Transverse colon (tissue), 4 donors: ENCODE measurements at places on chromosomes 4 and X.
A peak's percentile ranks its signal among the peaks of the same experiment; 100 is the strongest.

DNA sequence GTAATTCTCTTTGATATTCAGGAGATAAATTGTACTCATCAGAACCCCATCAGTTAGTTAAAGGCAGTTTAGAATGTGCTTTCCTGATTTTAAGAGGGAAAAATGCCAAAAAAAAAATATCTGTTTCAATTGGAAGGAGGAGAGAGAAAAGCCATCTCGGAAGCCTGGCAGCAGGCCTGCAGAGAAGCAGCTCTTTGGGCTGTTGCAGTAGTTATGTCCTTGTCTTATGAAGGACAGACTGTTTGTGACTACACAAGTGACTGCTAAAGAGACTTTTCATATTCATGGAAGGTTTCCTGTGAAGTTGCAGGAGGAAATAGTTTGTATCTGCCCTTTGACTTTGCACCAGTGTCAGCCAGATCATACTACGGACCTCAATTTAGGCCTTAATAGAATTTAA is 88.8 kb downstream of the DCLK2 start:
- DNase-seq, result no peak

- no peak for DNase-seq
Measured at GRCh38 chrX:22392133-22392948, 119.6 kb downstream of the CBLL2 start.

DNA sequence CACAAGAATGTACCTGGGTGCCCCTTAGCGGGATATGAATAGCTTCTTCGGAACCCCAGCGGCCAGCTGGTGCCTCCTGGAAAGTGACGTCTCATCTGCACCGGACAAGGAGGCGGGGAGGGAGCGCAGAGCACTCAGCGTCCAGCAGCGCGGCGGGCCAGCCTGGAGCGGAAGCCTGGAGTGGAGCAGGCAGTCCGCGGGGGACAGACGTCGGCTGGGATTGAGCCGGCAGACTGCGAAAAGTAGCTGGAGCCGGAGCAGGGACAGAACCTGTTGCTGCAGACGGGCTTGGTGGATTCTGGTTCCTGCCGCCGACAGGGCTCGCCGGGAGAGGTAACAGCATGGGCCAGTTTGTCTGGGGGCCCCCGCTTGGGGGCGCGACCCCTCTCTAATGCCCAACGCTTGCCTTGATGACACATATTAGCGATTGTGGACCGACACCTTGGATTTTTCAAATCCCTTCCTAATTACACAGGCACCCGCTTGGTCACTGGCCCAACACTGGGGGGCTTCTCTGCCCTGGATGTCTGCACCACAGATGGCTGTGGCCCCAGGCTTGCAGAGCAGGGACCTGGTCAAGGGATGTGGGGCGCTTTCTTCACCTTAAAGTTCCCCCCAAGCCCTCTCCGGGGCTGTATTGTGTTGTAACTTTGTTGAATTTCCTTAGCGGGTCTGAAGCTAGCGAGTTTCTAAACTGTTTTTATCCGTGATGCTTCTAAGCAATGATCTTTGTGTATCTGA is at the start of gene NPFFR2:
Gene NPFFR2 (plus strand): TSS at position 133 of the 741 bp plus-strand sequence. CDS start 96,592 bp downstream, outside the sequence.
- DNase-seq, result no peak

GRCh38 chrX:77404419-77404818 is 42.8 kb upstream of the FGF16 start:
- no peak for DNase-seq

GRCh38 chrX:139905051-139905450 is 27.8 kb downstream of the ATP11C start:
- DNase-seq, result no peak

- no peak for DNase-seq
Measured at GRCh38 chr4:76435528-76436319, 695 bp downstream of the SHROOM3 start.

- no peak for DNase-seq
Measured at GRCh38 chrX:148940411-148940996, 440.1 kb downstream of the AFF2 start.

GRCh38 chr4:177010418-177010817 is 217.7 kb upstream of the VEGFC start:
- DNase-seq, result no peak

DNA sequence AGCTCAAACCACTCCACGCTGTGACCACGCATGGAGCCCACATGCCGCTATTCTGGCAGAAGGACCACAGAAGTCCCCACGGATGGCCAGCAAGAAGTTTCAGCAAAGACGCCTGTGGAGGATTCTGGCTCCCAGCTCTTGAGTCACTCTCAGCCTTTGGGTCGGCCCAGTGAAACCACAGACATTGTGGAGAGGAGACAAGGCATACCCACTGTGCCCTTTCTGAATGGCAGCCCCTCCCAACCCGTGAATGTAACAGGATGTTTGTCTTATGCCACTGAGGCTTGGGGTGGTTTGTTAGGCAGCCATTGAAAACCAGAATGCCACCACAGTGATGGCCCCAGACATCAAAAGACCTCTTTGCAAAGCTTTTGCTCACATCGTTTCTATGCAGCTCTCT is 42.7 kb downstream of the ABLIM2 start:
- DNase-seq, result no peak

DNA sequence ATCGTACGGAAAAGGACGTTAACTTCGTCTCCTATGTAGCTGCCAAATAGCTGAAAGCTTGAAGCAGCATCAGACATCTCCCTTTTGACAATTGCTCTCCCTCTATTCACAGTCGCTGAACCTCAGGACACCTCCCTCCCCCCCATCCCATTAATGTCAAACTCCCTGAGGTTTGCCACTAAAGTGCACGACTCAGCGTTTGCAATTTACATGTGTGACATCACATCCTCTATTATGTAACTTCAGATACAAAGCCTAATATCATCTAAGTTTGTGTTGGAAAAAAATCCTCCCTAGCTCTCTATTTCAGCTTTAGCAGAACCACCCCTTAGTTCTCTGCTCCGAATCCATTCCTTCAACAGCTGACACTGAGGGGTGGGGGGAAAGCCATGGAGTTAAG is 5.5 kb upstream of the NR3C2 start:
- DNase-seq, result no peak

GRCh38 chr4:7600247-7600646 is 165.5 kb upstream of the PSAPL1 start:
- no peak for DNase-seq

DNA sequence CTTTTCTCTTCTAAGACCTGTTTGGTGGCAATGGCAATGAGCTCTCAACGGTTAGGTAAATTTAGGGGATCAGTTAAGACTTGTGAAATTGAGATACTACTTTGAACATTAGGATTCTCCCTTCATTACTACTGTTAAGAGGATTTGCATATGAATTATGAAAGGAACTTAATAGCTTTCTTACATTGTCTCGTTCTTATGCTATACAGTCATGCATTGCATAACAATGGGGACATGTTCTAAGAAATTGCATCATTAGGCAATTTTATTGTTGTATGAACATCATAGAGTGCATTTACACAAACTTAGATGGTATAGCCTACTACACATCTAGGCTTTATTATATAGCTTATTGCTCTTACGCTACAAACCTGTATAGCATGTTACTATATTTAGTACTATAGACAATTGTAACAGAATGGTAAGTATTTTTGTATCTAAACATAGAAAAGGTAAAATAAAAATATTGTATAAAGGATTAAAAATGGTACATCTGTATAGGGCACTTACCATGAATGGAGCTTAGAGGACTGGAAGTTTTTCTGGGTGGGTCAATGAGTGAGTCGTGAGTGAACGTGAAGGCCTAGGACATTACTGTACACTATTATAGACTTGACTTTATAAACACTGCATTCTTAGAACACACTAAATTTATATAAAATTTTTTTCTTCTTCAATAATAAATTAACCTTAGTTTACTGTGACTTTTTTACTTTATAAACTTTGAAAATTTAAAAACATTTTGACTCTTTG is 62.5 kb downstream of the PAQR3 start:
- no peak for DNase-seq

DNA sequence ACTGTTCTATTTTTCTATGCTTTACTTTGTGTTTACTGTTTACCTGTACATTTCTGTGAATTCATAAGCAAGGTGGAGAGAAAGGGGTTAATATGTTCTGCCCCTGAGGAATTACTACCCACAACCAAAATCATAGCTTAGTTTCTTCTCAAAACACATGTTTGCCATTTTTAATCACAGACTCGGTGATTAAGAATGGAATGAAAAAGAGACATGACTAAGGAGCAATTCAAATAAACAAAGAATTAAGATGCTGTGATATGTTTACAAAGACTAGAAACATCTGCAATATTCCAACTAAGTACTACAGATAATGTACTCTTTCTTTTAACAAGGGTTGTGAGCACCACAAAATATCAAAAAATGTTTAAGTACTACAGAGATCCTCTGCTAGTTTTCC is 11.7 kb upstream of the FAT4 start:
- no peak for DNase-seq

- DNase-seq, result no peak
Measured at GRCh38 chr4:8316251-8316771, 46.8 kb downstream of the HTRA3 start.

DNA sequence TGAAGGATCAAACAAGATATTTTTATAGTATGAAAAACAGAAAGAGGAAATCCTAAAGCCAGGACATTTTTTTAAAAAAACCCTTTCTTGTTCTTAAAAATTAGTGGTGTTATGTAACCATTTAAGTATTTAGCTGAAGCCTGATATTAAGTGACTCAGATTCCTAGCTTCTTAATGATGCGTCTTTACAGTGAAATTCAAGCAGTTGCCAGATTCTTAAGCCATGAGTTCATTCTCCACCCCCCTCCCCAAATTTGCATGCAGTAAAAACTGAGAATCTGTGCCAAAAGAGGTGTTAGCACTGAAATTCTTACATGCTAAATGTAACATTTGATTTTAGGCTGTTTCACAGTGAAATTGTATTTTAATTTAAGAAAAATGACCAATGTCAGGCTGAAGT is 180.8 kb downstream of the RAPGEF2 start:
- DNase-seq, result no peak

- no peak for DNase-seq
Measured at GRCh38 chr4:11640584-11640983, 211.9 kb upstream of the HS3ST1 start.

GRCh38 chr4:5773271-5773555 is 62.2 kb downstream of the EVC start:
- no peak for DNase-seq

- DNase-seq, result no peak
Measured at GRCh38 chr4:5757536-5757935, 46.5 kb downstream of the EVC start.

GRCh38 chr4:86261636-86262035 is 98.2 kb downstream of the MAPK10 start:
- no peak for DNase-seq

DNA sequence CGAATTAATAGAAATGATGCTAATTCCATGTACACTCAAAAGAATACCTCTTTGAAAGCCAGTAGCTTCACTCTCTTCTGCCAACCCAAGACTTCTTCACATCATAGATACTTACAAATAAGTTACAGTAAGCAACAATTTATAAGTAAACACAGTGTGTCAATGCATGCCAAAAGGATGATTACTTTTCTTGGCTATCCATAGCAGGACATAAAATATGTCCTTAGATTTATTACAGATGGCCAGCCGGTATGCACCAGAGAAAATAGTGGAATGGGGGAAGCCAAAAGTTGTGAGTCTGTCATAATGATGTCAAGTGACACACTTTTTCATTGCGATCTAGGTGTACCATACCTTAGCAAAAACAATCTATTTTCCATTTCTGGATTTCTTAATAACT is 631 bp upstream of the BMX start:
- no peak for DNase-seq

GRCh38 chr4:33116871-33117270 is 2396.7 kb downstream of the PCDH7 start:
- DNase-seq, result no peak

DNA sequence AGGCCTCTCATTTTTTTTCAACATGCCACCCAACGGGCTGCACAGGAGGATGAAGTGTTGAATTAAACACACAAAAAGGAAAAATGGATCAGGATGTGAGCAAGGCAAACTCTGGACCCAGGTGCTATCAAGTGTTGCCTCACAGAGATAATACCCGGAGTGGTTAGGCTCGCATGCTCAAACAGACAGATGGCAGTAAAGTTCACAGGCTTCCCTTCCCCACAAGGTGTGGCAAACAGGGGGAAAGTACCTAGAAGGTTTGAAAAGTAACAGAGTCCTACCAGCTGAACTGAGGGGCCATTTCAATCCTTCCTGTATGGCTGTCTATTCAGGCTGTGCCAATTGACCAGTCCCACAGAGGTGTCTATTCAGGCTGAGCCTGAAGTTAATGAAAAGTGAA is 123.9 kb upstream of the GC start:
- DNase-seq, result peak; percentile 9

DNA sequence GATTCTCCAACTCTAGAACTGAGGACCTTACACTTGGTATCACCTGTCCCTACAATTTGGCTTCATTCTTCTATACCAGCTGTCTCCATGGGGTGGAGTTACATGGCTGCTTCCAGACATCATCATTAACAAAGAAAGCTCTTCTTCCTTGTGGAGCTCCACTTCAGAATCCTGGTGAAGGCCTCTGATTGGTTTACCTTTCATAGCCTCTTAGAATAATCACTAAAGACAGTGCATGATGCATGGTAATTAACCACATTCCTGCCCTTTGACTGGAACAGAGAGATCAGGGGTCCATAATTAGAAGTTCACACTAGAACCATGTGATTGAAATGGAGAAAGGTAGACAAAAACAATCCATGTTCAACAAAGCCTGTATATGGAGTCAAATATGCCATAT is 112.6 kb upstream of the ZNF827 start:
- no peak for DNase-seq

DNA sequence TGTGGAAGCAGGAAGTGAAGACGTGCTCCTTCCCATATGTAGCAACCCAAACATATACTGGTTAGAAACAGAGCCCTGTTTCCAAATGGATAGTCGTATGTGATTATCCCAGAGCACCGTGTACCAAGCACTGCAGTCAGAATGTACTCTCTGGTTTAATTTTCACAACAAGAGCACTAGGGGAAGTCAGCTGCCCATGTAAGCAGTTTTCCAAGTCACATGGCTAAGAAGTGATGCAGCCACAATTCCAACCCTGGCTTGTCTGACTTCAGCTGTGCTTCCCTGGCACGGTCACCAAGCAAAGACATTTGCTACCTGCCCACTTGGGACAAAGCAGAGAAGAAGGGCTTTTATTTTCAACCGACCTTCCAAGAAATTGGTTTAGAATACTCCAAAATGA is 28.2 kb upstream of the CEP135 start:
- DNase-seq, result no peak

- DNase-seq, result no peak
Measured at GRCh38 chrX:72498782-72499181, 73.9 kb downstream of the HDAC8 start.

DNA sequence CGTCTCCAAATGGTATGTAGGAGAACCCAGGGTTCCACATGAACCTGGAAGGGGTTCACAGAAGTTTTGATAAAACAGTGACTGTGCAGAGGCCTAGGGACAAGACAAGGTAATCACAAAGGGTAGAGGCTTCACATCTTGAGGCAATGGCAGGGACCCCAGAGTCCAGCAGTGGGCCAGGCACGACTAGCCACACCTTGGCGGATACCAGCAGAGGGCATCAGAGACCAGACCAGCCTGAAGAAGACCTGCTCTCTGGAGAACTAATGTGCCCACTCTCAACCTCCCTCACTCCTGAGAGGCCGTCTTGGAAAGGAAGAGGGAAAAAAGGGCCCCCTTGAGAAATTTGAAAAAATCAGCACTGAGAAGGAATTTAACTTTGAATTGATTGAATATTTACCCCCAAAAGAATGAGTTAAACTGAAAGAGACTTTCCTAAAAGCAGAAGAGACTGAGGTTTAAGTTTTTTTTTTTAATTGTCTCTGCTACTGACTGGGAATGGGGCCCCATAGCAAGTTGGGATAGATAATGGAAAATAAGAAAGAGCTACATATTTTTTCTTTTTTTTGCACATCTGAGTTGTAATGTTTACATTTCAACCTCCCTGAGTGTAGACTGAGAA is 243.8 kb upstream of the JADE1 start:
- peak; percentile 54 for DNase-seq

GRCh38 chr4:6880691-6881090 is 28.9 kb upstream of the TBC1D14 start:
- no peak for DNase-seq
